Activated T-helper 1 cell treated with anti-CD3 and anti-CD28 coated beads, Interleukin-2, amount 50 U/mL, for 16 hours (primary cell): ENCODE measurements at places on chromosomes 3 and 15.

GRCh38 chr15:70580958-70581357 is 182.4 kb downstream of the UACA start:
- no peak for DNase-seq

- no peak for DNase-seq
Observed at GRCh38 chr3:8709287-8709686, 24.3 kb upstream of the CAV3 start.

- DNase-seq = no peak
Observed at GRCh38 chr15:55247766-55248427, 41.7 kb downstream of the RAB27A start.

- DNase-seq = no peak
Observed at GRCh38 chr3:118781232-118781631, 253.4 kb downstream of the IGSF11 start.

- DNase-seq = no peak
Observed at GRCh38 chr3:147458995-147459704, 50.0 kb downstream of the ZIC1 start.

DNA sequence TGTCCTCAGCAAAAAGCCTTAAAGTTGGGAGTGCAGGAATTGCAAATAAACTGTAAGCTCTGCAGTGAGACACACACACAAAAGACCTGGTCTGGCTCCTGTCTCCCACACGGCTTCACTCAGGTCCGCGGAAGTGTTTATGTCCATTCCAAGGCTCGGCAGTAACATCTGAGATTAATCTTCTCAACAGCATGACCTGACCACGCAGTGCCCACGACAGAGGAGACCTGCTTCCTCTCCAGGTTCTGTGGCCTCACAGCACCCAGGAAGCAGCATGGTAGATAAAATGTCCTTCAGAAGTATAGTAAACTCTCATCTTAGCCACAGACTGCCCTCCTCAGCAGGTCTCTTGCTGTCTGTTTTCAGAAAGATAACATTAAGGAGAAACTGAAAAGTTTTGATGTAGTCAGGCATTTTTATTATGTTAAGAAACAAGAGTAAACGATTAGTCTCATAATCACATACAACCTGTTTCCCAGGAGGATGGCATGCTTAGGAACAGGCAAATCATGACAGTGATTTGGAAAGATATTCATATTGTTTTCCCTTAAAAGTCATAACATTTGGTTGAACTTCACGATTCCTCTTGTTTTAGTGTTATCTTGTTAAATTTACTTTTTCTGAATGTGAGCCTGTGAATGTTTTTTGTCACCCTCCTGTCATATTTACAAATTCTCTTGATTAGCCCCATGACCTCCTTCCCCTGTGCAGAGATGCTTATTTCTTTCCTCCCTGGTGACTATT is 34.6 kb downstream of the CD200R1L start:
- no peak for DNase-seq

GRCh38 chr3:178971614-178972013 is 100.0 kb downstream of the ZMAT3 start:
- no peak for DNase-seq

DNA sequence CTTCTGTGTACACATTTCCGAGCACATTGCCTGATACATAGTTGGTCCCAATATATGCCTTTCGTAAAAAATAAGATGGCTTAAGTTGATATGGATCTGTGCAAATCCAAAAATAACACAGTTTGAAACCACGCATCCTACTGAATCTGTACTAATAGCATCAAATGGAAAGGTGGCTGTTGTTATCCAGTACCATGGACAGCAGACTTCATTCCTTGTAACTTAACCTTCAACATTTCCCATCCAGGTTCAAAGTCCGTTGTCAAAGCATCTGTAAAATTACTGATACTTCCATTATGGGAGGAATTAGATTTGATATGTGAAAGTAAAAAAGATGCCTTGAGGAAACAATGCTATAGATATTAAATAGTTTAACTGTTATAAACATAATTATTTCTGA is 65.5 kb upstream of the C3orf49 start:
- DNase-seq = no peak

DNA sequence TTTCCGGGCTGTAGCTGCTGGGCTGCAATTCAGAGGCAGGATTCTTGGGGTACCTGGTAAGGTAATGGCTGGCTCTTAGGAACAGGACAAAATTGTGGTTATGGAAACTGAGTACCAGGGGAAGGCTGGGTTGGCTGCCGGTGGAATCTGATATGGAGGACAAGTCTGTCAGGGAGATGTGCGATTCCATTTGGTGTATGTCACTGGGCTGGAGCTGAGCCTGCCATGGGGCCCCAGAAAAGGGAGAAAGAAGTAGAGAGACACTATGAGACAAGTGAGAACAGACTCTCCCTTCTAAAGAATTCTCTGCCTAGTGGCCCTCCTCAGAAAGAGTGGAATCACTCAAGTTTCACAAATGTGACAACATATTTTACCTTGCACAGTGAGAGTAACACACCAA is 368.2 kb upstream of the ROPN1 start:
- no peak for DNase-seq

- no peak for DNase-seq
Observed at GRCh38 chr3:134651347-134652041, 672 bp upstream of the KY start.

DNA sequence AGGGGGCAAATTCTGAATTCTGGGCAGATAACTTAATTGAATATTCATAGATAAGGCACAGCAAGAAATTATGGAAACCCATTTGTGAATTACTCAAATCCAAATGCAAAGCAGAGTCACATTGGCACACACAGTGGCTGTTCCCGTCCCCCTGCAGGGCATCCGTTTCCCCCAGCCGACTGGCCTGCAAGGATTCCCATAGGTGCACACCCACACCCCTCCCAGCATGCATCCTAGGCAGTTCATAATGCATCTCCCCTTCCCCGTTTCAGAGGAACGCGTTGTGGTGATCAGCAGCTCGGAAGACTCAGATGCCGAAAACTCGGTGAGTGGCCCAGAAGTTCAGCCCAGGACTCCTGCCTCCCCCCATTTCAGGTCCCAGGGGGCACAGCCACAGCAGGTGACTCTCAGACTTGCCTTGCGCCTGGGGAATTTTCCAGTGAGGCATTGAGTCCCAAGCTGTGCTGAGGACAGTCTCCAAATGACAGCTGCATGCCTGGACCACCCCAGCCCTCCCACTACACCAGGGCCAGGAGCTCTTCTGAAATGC is 39.8 kb downstream of the PML start:
- DNase-seq = no peak

DNA sequence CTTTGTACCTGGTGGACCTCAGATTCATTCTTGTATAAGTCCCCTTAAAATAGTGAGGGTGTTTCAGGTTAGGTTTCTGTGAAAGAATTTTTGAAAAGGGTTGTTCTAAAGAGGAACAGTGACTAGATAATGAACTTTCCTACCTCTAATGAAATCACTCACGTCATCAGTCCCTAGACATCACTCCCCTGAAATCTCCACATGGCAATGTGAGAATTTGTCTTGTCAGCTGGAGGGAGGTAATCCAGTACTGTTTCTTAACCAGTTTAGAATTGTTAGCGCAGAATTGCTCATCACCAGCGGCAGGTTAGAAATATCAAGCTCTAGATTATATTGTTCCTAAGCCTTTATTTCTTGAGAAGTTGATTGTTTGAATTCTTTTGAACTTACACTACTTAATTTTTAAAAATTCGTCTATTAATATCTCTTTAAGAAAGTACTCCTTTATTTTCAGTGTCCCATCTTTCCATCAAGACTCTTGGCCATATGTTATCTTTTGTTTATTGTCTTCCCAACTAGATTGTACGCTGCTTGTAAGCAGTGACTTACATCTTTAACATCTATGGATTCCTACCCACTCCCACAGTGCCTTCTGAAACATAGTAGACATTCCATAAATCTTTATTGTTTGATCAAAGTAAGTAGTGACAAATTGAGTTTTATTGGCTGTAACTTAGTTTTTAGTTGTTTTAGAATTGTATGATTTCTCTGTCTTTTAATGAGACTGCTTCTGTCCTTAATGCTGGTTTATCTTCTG is 52.8 kb downstream of the RASA2 start:
- DNase-seq = no peak

DNA sequence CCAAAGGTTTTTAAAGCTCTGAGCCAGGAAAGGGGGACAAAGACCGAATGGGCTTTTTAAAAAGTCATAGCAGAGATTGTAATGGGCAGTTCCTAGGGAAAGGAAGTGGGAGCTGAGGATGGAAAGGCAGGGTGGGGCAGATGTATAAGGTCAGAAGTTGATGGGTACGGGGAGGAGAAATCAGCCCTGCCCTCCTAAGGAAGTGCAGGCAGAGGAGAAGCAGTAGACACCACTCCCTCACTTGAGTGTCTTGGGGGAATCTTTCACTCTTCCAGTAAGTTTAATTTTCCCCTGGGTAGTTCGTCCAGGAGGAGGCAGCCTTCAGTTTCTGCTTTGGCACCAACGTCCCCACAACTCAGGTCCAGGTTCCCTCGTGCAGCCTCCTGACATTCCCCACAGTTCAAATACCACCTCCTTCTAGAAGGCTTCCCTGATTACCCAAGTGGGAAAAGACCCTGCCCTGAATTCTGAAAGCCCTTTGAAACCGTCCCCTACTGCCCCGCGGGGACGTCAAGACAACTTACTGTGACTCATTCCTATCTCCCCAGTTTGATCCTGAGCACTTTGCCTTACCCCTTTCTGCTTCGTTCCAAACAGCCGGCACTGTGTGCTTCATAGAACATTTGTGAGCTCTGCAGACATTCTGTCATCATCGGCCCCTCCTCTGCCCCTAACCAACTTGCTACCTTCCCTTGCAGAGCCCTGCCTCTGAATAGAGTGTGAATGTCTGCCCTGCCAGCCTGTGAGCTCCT is 14.3 kb upstream of the SRP14 start:
- DNase-seq = no peak

GRCh38 chr3:192826214-192827006 is 91.2 kb downstream of the MB21D2 start:
- no peak for DNase-seq

DNA sequence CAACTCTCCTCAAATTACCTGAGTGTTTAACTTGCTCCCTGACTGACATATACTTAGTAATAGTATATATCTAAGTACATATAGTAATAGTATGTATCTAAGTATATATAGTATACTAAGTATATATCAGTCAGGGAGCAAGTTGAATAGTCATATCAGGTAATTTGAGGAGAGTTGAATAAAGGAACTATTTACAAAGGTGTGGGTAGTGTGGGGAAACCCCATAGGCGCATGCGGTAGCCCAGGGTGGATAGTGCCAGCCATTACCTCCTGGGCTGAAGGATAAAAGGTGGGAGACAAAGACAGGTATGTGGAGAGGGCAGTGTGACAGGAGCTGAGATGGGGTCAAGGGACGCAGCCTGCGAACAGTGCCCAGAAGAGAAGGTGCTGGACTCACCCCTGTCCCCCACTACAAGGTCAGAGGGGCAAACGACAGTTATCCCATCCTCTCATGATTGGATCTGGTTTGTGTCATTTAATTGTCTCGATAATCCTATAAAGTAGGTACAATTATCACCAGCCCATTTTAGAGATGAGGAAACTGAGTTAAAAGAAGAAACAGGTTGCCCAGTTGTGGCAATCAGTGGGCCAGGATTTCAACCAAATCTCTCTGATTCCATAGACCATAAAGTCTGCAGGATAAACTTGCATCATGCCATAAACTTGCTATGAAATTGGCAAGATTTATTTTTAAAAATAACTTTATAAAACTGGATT is 34.1 kb upstream of the TPM1 start:
- DNase-seq = no peak

DNA sequence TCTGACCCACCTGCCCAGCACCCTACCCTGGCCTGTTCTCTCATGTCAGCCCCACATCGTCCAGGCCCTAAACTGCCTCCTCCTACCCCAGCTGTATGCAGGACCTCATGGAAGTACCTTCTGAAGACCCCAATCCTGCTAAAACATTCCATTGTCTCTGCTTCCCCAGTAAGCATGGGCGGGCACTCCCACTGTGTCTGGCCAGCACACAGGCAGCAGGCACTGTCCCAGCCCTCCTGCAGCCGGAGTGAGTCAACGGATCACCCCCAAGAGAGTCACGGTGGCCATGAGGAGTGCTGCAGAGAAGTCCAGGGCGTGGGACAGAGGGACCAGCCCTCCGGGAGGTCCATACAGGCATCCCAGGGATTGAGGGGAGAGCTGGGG is 36.4 kb upstream of the SLCO2A1 start:
- no peak for DNase-seq

- DNase-seq = no peak
Observed at GRCh38 chr3:186413615-186414415, 51.8 kb upstream of the DGKG start.

DNA sequence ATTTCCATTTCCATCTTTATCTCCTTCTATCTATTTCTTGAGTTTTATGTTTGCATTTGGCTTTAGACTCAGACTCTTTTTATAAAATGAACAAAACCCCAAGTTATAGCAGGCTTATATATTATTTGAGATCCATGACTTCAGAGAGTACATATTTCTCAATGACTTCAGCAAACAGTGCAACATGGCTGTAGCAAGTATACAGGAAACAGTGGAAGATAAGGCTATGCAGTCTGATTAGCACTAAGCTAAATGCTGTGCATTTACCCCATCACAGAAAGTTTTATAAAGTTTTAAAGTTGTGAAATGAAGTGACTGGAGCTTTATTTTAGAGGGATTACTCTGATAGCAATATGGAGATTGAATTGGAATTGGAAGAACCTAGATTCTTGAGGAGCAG is 463.5 kb upstream of the TGFBR2 start:
- no peak for DNase-seq

- DNase-seq = no peak
Observed at GRCh38 chr3:98766924-98767323, 3.8 kb downstream of the ST3GAL6 start.

- no peak for DNase-seq
Observed at GRCh38 chr15:68335655-68336054, 58.1 kb downstream of the FEM1B start.

DNA sequence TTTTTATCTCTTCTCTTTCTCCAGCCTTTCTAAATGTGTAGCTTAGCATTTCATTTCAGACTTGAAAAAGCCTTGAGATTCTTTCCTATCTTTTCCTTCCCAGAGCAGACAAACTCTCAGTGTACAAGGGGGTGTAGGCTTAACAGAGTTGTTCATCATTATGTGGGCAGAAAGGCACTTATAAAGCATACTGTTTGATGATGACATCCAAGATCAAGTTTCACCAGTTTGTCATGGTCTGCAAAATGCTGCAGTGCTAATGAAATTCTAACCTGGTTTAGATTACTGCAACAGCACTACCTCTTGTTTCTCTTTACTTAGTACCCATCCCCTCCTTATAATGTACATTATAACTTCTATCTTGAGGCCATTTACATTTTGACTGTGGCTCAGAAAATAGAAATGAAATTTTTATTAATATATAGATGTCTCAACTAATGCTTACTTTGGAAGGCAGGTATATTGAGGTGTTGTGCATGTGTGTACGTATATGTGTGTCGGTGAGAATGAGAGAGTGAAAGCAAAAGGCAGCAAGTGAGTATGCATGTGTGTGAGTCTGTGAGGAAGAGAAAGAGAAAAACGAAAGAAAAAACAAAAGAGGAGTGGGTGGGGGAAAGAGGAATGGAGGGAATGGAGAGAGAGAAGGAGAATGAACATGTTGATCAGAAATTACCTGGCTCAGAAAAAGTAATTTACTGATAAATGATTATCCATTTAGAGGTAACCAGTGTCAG is 1043.6 kb downstream of the TUSC7 start:
- no peak for DNase-seq

- DNase-seq = no peak
Observed at GRCh38 chr3:13931172-13931571, 51.3 kb upstream of the WNT7A start.
